ENCODE measurements at places on chromosomes 2 and 18.

GRCh38 chr2:241505086-241505780, 3.2 kb downstream of the STK25 start:
- no peak for DNase-seq

- no peak for DNase-seq
Measured at GRCh38 chr2:26740890-26741302, 23.2 kb upstream of the SLC35F6 start.

DNA sequence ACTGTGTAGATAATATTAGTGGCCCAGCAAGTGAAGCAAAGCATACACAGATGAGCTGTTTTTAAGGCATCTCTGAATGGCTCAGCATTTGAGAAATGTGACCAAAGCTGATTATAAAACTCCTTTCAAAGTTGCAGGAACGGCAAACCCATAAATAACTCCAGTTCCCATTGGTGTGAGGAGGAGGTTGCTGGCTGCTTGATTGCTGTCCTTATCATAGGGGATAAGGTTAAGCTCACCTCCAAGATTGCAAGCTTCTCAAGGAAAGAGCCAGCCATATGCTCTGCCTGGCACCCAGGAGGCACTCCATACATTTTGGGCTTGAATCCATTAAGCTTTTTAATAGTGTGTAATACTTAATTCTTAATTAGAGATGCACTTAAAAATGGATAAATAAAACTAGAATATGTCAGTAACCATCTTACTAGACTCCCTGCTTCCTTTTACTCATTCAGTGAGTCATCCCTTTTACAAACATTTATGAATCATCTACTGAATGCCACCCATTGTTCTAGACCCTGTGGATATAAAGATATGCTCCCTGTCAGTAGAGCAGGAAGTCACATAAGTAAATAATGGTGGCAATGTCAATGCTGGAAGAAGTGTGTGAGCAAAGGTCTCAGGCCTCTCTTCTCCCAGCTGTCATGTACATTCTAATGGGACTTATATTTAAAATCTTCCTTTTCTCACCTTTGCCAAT, 99.3 kb downstream of the SPATS2L start:
- DNase-seq = no peak

DNA sequence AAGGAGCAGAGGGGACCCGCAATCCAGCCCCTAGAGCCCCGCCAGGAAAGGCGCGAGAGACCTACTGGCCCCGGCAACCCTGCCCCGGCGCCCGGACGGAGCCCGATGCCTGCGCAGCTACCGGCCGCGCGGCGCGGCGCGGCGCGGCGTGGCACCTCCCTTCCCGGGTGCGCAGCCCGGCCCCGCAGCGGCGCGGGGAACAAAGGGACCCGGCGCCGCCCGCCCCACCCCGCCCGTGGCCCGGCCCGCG, 307 bp downstream of the CDH2 start:
- no peak for DNase-seq

GRCh38 chr2:177906041-177906718, 166.4 kb downstream of the PDE11A start:
- peak; percentile 54 for DNase-seq

GRCh38 chr2:121803503-121803902, 48.1 kb downstream of the TSN start:
- no peak for DNase-seq

- DNase-seq = no peak
Measured at GRCh38 chr2:151525821-151526373, 116.2 kb downstream of the RIF1 start.

GRCh38 chr2:121501031-121501430, 29.6 kb upstream of the RNU4ATAC start:
- DNase-seq = no peak

DNA sequence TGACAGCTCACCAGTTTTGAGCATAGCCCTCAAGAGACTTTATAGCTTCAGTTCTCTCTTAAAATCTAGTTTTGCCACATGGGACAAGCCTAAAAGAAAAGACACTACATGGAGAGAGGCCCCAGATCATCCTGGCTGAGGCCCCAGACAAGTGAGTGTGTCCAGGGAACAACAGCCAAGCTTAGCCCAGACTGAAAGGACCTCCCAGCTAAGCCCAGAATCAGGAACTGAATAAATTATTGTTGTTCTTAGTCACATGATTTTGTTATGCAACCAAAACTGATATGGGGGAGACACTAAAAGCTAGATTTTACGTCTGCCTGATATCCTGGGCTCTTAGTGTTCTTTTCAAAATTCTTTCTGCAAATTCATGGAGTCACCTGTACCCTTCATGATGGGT, 29.3 kb upstream of the LBH start:
- DNase-seq = no peak

DNA sequence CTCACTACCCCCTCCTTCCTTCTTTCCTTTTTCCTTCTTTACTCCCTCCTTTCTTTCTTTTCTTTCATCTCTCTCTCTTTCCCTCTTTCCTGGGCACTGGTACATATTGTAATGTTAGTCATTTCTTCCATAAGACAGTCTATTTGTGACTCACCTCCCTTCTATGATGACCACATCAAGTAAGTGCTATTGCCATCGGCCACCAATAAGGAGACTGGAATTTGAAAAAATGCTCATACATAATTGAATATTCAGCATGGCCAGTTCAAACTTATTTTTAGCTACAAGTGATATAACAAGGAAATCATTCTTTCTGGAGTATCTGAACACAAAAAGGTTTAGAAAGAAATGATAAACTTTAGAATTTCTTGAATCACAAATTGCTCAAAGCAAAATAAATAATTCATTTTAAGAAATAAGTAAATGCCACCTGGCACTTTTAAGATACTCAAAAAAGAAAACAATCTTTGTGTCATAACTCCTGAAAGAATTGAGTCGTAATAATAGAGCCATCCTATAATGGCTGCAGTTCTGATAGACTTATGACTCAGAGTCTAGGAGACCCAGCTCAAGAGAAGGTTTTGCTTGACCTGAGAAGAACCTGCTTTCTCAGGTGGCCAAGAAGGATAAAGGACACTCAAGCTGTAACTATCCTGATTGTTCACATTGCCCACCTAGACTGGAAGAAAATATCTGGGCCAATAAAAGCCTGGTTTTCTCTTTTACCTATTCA, 51.6 kb upstream of the CCBE1 start:
- no peak for DNase-seq

- DNase-seq = no peak
Measured at GRCh38 chr2:26849056-26849999, 1.4 kb downstream of the DPYSL5 start.

DNA sequence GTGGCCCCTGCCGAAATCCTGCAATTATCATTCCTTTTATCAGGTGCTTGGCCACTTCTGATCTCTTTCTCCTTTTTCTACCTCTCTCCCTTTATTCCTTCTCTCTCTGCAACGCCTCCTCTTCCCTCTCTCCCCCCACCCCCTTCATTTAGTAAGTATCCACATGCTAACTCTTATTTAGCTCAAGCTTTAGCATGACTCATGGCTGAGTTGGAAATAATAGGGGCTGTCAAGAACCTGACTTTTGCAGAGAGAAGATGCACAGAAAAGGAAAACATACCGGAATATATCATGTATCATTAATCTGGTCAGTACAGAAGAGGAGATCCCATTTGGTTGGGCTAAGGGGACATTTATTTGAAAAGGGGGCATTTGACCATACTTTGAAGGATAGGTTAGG, 33.1 kb downstream of the FAM171B start:
- DNase-seq = no peak

- no peak for DNase-seq
Measured at GRCh38 chr18:23115683-23116096, 19.6 kb upstream of the CABLES1 start.

- DNase-seq = no peak
Measured at GRCh38 chr2:181646415-181646987, 10.4 kb downstream of the CERKL start.

- peak; percentile 61 for DNase-seq
Measured at GRCh38 chr2:230441227-230441897, 25.4 kb downstream of the SP100 start.

Data from T-helper 2 cell treated with Interferon-gamma antibody and Interleukin-4, amounts not matched to agents 5 μg/mL and 100 μg/mL, for 36 hours (primary cell).